ENCODE measurements at places on chromosomes 1 and 21.

- DNase-seq, result no peak
Observed at GRCh38 chr21:24208562-24209260, 1398.6 kb downstream of the MRPL39 start.

GRCh38 chr1:168643152-168643551 lies 66.7 kb downstream of the XCL1 start:
- no peak for DNase-seq

DNA sequence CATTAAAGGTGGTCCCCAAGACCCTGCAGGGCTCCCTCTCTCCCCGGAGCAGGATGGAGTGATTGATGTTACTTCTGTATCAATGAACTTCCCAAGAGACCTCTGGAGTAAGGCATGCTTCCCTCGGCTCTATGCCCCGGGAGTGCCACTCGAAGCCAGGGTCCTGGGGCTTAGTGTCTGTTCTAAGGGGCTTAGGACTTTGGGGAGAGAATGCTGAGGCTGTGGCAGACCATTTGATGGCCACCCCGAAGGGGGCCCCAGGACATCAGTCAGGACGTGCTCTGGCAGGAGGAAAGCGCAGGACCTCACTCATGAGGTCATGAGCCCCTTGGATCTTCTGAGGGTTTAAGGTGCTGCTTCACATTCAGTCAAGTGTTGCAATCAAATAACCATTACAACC lies 7.5 kb downstream of the KIAA1614 start:
- DNase-seq, result no peak

DNA sequence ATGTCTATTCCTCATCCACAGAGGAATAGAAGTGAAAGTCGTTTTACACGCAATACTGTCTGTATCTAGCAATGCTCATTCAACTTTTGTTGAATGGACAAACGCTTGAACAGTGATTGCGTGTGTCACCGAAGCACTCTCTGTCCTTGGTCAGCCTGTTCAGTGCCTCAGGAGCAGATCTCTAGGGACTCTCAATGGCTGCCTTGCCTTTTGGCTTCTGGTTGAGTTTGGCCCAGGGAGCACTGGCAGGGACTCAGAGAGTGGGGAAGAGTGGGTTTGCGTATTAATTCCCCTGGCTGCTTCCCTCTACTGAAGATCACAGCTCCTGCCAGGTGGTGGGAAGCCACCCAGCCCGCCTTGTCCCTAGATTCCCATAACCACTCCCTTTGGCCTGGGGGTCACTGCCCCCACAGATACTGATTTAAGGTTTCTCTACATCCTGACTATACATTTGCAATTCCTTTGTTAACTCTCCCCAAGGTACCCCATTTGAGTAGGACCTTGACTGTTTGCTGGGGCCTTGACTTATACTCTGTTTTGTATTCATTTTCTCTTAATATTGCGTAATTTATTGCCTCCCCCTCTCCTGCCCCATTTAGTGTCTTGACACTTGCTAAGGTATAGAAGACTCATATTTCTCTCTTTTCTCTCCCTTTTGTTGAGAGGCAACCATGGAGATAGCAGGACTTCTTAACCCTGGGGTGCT lies 61.7 kb upstream of the USP24 start:
- DNase-seq, result no peak

DNA sequence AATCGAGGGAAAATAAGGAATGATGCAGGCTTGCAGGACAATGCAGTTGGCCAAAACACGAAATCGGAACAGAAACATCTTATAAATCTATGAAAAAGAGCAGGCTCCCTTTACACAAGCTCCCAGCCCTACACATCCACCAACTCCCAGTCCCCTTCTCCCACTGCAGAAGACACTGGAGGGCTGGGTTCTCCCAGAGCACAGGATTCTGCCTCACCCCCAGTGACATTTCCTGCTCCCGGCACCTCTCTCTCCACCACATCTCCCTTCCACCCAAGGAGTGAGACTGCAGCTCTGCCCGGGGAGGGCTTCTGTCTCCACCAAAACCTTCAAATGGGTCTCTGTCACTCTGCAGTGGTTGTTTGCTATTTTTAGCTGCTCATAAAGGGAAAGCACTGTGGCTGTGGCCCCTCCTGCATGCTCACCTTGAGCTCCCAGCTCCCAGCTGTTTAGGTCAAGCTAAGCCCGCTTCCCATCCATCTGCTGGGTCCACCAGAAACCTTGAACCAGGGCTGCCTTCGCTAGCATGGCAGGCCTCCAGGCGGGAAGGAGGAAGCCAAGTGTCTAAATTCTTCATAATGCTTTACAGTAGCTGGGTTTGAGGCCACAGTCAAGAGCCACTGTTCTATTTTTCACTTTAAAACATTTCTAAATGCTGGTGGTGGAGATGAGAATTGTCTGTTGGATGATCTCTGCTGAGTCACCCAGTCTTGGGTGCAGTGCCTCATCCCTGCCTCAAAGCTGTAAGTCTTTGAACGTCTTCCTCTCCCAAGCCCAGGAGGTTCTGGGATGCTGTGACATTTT lies 3.3 kb upstream of the C2CD2 start:
- DNase-seq, result no peak

DNA sequence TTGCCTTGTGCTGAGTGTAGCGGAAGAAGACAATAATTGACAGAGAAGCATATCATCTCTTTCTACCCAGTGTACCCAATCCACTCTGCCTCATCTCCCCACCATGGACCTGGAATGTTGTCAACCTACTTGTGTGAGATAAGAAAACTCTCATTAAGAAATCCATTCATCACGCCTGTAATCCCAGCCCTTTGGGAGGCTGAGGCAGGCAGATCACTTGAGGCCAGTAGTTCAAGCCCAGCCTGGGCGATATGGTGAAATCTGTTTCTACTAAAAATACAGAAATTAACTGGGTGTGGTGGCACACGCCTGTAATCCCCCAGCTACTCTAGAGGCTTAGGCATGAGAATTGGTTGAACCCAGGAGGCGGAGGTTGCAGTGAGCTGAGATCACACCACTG lies 209.6 kb downstream of the PBX1 start:
- no peak for DNase-seq

- no peak for DNase-seq
Observed at GRCh38 chr1:151834239-151834638, 2.6 kb upstream of the RORC start.

DNA sequence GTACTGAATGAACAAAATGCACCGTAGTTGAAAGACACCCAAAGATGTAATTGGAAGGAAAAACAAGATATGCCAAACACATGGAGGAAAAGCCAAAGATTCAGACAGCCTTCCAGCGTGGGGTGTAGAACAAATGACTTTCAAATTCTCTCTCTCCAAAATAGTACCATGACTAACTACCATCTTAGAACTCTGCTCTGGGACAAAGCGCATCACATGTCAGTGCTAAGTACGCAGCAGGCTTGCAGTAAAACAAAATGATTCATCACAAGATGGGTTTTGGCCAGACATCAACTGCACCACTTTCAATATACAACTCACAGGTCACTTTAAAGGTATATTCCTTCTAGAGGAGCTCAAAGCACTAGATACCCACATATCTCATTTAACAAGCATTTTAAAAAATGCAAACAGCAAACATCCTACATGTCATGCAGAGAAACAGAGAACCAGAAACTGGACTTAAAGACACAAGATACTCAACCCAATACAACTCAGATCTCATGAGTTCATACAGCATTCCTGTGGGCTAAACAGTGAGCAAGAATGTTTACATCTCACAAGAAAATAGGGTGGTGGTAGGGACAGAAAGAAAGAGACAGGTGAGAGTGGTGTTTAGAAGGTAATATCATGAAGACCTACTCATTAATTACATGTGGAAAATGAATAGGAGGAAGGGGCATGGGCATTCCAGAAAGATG lies 75.7 kb downstream of the BCAR3 start:
- no peak for DNase-seq

GRCh38 chr21:45699966-45700365 lies 56.4 kb downstream of the PCBP3 start:
- no peak for DNase-seq

- DNase-seq, result no peak
Observed at GRCh38 chr1:71245246-71245645, 164.4 kb upstream of the ZRANB2 start.

GRCh38 chr1:206037581-206037980 lies 13.9 kb upstream of the CTSE start:
- no peak for DNase-seq

DNA sequence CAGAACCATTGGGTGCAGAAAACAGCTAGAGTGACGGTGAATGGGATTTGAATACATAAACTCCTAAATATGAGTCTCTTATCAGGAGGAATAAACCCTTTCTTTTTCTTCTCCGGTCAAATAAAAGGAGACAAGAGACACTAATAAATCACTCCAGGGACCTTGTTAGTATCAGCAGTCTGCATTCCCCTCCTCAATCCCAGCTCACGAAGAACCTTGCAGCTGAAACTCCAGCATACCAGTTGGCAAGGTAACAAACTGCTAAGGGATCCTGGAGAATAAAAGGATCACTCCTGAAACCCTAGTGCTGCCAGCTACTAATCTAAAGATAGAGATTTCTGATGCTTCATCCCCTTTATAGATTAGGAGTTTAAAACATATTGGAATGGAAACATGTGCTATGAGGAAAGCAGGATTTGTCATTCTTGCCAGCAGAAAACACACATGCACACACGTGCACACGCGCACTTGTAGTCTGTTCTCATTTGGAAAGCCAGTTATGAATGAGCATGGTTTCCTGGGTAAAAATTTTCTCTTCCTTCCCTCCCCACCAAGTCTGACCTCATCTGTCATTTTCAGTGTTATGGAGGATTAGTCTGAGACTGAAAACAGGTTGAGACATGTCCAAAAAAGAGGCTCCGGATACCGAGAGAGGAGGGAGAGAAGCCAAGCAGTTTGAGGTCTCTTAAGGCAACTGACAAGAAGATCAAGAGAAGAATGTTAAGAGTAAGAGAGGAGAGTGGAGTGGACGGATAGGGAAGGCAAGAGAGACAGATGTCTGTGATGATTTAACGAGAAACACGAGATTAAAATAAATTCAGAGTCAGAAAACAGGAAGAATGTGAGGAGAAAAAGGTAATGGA lies 10.9 kb downstream of the IER5 start:
- DNase-seq, result no peak

- DNase-seq, result no peak
Observed at GRCh38 chr1:2972011-2972878, 49.0 kb upstream of the ACTRT2 start.

DNA sequence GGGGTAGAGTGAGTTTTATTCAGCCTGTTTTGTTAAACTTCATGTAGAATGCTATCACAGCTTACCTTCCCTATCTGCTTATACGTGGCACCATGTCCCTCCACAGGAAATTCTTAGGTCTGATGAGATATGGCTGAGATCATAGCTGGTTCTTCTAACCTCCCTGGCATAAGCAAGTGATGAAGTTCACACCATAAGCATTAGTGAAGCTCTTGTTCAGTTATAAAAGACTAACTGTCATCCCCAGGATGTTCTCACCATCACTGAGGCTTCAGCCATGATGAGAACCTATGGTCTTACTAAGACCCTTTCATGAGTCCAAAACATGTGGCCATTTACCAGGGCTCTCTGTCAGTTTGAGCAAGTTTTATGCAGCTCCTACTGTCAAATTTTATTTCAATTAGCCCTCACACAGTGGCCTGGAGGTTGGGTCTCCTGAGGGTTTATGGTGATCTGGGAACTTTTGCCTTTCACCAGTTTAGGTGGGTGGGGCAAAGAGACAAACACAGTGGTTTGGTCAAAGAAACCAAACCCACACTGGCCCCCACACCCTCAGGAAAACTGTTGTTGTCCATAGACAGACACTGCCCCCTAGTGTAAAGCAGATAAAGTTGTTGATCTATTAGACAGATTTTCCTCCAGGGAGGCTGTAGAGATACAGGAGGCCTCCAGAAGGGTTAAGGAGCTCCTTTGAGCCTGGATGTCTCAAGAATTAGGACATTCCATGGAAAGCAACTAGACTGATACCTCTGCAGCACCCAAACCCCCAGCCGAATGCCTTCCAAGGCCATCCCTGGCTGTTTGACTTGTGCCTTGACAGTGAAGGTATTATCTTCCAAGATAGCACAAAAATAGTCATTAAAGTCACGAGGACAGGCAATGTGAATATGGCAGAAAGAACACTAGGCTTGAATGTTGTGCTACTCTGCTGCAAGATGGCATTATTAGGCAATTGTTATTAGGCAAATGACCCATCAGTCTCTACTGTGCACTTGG lies 5.0 kb downstream of the SLC22A15 start:
- DNase-seq, result peak; percentile 41

GRCh38 chr1:206706298-206706791 lies 21.6 kb downstream of the MAPKAPK2 start:
- DNase-seq, result no peak

GRCh38 chr1:151661751-151662150 lies 49.9 kb downstream of the SNX27 start:
- no peak for DNase-seq

DNA sequence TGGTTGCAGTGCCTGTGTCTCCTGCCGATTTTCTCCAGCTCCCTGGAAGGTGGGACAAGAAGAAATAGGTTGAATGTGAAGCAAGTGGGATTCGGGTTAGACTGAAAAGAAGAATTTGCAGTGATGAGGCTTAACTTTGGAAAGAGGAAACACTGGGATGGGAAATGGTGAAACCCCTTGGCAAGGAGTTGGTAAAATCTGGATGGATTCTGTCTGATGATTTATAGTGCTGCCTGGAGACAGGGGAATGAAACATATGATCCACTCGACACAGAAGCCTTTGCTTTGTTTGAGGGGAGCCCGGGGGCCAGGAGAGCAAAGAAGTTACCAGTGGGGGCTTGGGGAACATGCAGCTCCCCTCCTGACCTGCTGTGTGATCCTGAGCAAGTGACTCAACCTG lies 67.2 kb downstream of the UBIAD1 start:
- DNase-seq, result no peak

- DNase-seq, result no peak
Observed at GRCh38 chr1:67336157-67336556, 28.5 kb downstream of the IL12RB2 start.

- no peak for DNase-seq
Observed at GRCh38 chr1:201020040-201020591, 3.4 kb downstream of the KIF21B start.

GRCh38 chr1:41918450-41919043 lies at the start of gene HIVEP3:
TSS of gene HIVEP3 (minus strand) at chr1:41918922.
- no peak for DNase-seq

- no peak for DNase-seq
Observed at GRCh38 chr1:227828786-227829185, 13.3 kb downstream of the PRSS38 start.

DNA sequence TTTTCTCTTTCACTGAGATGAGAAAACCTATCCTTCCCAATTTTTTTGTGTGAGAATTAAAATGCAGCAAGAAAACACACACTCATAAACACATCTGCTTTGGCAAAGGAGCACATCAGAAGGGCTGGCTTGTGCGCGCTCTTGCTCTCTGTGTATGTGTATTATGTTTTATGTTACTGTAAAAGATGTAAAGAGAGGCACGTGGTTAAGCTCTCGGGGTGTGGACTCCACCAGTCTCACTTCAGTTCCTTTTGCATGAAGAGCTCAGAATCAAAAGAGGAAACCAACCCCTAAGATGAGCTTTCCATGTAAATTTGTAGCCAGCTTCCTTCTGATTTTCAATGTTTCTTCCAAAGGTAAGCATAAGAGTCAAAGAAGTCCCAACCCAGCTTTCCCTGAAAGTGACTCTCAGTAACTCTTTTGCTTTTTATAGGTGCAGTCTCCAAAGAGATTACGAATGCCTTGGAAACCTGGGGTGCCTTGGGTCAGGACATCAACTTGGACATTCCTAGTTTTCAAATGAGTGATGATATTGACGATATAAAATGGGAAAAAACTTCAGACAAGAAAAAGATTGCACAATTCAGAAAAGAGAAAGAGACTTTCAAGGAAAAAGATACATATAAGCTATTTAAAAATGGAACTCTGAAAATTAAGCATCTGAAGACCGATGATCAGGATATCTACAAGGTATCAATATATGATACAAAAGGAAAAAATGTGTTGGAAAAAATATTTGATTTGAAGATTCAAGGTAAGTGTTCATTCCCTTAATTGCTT lies at the start of gene CD2:
TSS of gene CD2 (plus strand) at position 233 of the 780 bp plus-strand sequence. CDS start at position 296, 63 bp downstream.
- DNase-seq, result no peak

- DNase-seq, result no peak
Observed at GRCh38 chr1:150976401-150976821, 1.8 kb upstream of the CERS2 start.
